Astrocyte of the cerebellum (primary cell): ENCODE measurements at places on chromosomes 16 and 17.
A peak's percentile ranks its signal among the peaks of the same experiment; 100 is the strongest.

- DNase-seq: no peak
Observed at GRCh38 chr16:74166456-74166855, 130.2 kb upstream of the PSMD7 start.

- no peak for DNase-seq
Observed at GRCh38 chr17:9427465-9428315, 147.9 kb downstream of the STX8 start.

- DNase-seq: no peak
Observed at GRCh38 chr17:33811984-33812577, 443.0 kb upstream of the CCL2 start.

GRCh38 chr16:66490774-66491715 is 58.9 kb downstream of the TK2 start:
- DNase-seq: no peak

DNA sequence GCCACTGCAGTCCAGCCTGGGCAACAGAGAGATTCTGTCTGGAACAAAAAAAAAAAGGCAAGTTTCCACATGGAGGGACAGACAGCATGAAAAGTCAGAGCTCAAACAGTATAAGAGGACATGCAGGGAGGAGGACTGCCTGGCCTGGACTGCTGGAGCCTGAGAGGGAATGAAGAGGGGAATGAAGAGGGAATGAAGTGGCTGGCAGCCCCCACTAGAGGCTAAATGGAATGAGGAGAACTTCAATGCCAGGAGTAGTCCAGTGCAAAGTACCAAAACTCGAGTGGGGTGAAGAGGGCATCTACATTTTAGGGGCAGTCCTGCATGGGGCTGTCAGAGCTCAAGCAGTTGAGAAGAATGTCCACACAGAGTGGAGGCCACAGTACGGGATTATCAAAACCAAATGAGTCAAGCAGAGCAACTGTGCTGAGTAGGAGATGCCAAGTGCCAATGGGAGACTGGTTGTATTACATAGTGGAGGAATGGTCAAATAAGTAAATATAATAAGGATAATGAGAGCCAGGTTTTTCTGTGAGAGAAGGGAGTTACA is 22.9 kb downstream of the IKZF3 start:
- no peak for DNase-seq

GRCh38 chr16:13036600-13036999 is 135.2 kb downstream of the SHISA9 start:
- peak; percentile 32 for DNase-seq

DNA sequence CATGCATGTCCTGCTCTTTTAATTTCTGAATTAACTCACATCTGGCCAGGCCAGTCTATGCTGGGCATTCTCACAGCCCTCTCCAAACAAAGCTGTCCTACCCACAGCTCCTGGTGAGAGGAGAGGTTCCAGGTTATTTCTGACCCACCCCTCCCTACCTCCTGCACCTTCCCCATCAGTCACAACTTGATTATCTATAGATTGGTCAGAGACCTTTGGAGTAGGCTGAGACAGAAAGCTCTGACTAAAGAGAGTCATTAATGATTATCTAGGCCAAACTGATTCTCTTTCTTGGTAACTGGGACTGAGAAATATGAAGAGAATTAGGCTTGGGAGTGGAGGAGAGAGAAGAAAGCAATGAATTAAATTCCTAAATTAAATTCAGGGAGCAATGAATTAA is 1.4 kb upstream of the KRT222 start:
- no peak for DNase-seq

DNA sequence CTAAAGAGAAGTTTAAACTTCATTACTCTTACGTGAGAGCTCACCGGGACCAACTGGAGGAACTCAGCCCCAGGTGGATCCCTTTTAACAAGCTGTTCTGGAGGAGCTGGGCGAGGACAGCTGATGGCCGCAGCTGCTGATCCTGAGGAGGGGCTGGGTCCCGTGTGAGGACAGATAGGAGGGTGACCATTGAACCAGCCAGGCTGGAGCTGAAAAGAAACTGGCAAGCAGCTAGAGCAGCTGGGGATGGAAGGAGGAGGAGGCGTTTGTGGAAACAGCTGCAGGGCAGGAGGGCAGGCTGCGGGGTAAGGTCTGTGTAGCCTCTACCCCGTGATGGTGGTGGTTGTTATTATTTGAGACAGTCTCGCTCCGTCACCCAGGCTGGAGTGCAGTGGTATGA is 119.5 kb downstream of the AATF start:
- DNase-seq: no peak
